ENCODE measurements at places on chromosomes 6 and 20. TPM values are rescaled to one million over a fixed set of nuclear protein-coding genes. Genes with fewer than 3 reads are reported as not detected.

RIPPLY2 gene
- not detected for total RNA-seq

GRCh38 chr20:5172903-5173463 lies 46.2 kb downstream of the CDS2 start:
- no peaks in the 10 kb centered on the region for H3K4me1 ChIP-seq
- no peaks in the 10 kb centered on the region for H3K27me3 ChIP-seq
- no peak for DNase-seq
- no peaks in the 10 kb centered on the region for H3K36me3 ChIP-seq
- H3K27ac ChIP-seq, result no peak overlapping the region
- H3K4me3 ChIP-seq, result no peak overlapping the region

GRCh38 chr20:23332467-23332866 lies 18.1 kb upstream of the NXT1 start:
- no peak overlapping the region for H3K4me3 ChIP-seq
- no peak for DNase-seq
- no peaks in the 10 kb centered on the region for H3K36me3 ChIP-seq
- no peaks in the 10 kb centered on the region for H3K27me3 ChIP-seq

- no peaks in the 10 kb centered on the region for H3K27me3 ChIP-seq
- no peak overlapping the region for H3K4me3 ChIP-seq
- no peak for DNase-seq
- H3K27ac ChIP-seq, result no peak overlapping the region
- H3K36me3 ChIP-seq, result no peaks in the 10 kb centered on the region
Observed at GRCh38 chr6:71527886-71528285, 239.3 kb downstream of the OGFRL1 start.

- H3K27me3 ChIP-seq, result no peaks in the 10 kb centered on the region
- no peak overlapping the region for H3K27ac ChIP-seq
- H3K36me3 ChIP-seq, result no peaks in the 10 kb centered on the region
- no peak for DNase-seq
Observed at GRCh38 chr6:6680526-6680925, 92.0 kb downstream of the LY86 start.

DNA sequence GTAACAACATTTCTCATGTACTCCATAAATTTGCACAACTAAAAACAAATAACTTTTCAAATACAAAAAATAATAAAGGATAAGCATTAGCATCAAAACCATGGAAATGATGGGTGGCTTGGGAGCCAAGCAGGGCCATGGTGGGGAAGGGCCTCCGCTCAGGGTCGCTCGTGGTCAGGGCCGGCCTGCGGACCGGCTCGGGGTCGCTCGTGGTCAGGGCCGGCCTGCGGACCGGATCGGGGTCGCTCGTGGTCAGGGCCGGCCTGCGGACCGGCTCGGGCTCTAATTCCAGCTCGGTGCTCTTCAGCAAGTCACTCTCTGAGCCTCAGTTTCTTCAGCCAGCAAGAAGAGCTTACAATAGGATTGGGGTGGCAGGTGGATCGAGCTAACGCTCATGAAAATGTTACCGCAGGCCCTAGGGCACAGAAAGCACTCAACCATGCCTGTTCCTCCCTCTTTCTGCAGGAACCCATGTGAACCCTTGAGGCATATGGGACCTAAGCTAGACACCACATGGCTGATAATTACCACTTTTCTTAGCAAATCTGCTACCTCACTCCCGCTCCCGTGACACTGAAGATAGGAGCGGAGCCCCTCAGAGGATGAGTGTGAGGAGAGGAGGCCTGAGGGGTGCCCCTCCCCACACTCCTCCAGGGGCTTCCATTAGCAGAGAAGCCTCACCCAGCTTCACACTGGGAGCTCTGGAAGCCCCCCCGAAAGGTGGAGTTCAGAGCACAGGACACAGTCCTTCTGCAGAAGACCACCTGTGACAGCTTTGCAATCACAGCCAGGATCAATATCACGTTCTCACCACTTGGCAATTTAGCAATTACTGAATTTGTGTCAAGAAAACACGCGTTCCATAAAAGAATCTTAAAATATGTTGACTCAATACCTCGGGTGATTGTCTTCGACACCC lies 103.0 kb downstream of the PSMB1 start:
- H3K4me3 ChIP-seq, result no peak overlapping the region
- H3K36me3 ChIP-seq, result no peaks in the 10 kb centered on the region
- DNase-seq, result no peak
- H3K27me3 ChIP-seq, result no peaks in the 10 kb centered on the region
- H3K4me1 ChIP-seq, result no peaks in the 10 kb centered on the region

GRCh38 chr6:68313911-68314310 lies 321.2 kb upstream of the ADGRB3 start:
- H3K4me1 ChIP-seq, result no peaks in the 10 kb centered on the region
- no peak overlapping the region for H3K4me3 ChIP-seq
- H3K36me3 ChIP-seq, result no peaks in the 10 kb centered on the region
- DNase-seq, result no peak
- H3K27ac ChIP-seq, result no peak overlapping the region
- no peaks in the 10 kb centered on the region for H3K27me3 ChIP-seq

SLC22A16 gene
- total RNA-seq, result not detected

GRCh38 chr6:124659427-124659826 lies 302.8 kb upstream of the RNF217 start:
- no peaks in the 10 kb centered on the region for H3K4me1 ChIP-seq
- no peaks in the 10 kb centered on the region for H3K27me3 ChIP-seq
- DNase-seq, result no peak
- no peak overlapping the region for H3K27ac ChIP-seq
- H3K4me3 ChIP-seq, result no peak overlapping the region

TNFRSF21 gene
- 21.8 TPM for total RNA-seq

Data from prostate gland (tissue), 2 donors.